ENCODE measurements at places on chromosomes 16 and 17.
A peak's percentile ranks its signal among the peaks of the same experiment; 100 is the strongest.

DNA sequence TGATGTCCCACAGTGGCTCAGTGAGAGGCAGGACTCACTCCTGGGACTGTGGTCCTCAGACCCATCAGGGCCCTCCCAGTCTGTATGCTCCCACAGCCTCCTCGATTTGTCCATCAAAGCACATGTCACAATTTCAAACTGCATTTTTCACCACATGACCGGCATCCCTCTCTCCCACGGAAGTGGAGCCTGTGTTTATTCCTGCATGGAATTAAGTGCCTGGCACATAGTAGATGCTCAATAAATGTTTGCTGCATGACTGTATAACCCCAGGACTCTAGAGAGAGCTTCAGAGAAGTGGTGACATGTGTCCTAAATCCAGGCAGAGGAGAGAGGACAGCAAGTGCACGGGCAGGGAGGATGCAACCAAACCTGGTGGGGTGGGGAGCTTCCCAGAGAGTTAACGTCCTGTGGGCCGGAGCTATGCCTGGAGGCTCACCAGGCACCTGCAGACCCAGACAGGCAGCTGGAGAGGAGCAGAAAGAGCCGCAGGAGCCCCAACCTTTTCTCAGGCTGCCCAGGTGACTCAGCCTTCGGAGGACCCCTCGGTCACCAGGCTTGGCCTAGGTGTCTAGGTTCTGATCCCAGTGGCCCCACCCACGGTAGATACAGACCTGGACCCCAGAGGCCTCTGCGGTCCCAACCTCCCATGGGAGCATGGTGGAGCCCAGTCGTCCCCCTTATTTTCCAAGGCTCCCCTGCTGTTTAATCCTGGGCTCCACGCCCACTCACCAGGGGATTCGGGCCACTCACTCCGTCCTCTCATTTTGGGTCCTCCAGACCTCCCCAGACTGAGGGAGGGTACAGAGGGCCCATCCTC is 5.8 kb downstream of the CDH5 start:
- no peak for DNase-seq

DNA sequence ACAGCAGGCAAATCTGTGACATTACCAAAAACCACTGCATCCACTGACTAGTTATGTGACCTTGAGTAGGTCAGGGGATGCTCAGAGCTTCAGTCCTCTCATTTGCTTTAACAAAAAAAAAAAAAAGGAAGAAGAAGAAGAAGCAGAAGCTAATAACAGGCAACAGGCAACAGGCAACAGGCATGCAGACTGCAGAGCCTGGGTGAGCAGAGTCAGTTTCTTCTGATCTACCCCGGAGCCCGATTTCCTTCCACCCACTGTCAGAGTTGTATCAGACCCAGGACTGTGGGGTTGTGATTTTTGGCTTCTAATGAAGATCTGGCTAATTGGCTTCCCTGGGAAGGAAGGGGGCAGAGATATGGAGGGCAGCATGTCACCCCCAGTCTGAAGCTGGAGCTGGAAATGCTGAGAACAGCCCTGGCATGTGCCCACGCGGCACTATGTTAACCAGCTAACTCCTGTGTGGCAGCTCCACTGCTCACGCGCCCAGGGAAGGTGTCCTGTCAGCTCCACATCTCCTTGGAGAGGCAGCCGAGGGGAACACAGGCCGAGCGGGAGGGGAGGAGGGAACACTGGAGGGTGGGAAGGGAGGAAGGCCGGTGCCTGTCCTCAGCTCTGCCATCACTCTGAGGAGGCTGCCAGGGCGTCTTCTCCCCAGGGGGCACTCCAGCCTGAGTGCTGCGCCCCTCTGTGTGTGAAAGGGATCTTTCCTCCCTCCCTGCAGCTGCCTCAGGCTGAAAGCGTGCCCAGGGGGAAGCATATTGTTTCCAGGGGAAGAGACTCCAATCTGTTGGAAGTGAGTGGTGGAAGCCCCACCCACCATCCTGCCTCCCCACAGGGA is 17.6 kb downstream of the SRCIN1 start:
- DNase-seq, result no peak

DNA sequence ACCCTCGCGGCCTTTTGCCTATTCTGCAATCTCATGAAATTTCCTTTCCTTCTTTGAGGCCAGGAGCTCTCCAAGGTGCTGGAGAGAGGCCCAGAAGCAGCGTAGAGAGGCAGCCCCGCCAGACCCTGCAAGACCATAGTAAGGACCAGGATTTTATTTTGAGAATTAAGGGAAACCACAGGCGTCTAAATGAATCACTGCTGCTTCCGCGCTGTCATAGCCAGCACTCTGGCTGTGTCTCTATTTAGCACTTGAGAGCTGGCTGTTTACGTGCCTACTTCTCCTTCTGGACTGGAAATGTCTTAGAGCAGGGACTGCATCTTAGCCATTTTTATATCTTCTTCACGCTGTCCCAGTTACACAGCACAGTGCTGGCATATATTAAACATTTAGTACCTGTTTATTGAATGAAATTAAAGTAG is 37.6 kb upstream of the PIRT start:
- DNase-seq, result no peak

GRCh38 chr16:64242492-64242891 is 879.4 kb downstream of the CDH11 start:
- DNase-seq, result peak; percentile 57

- no peak for DNase-seq
Measured at GRCh38 chr17:3447625-3448024, 14.0 kb upstream of the OR1E2 start.

GRCh38 chr17:50112694-50113093 is 17.3 kb downstream of the SAMD14 start:
- no peak for DNase-seq

DNA sequence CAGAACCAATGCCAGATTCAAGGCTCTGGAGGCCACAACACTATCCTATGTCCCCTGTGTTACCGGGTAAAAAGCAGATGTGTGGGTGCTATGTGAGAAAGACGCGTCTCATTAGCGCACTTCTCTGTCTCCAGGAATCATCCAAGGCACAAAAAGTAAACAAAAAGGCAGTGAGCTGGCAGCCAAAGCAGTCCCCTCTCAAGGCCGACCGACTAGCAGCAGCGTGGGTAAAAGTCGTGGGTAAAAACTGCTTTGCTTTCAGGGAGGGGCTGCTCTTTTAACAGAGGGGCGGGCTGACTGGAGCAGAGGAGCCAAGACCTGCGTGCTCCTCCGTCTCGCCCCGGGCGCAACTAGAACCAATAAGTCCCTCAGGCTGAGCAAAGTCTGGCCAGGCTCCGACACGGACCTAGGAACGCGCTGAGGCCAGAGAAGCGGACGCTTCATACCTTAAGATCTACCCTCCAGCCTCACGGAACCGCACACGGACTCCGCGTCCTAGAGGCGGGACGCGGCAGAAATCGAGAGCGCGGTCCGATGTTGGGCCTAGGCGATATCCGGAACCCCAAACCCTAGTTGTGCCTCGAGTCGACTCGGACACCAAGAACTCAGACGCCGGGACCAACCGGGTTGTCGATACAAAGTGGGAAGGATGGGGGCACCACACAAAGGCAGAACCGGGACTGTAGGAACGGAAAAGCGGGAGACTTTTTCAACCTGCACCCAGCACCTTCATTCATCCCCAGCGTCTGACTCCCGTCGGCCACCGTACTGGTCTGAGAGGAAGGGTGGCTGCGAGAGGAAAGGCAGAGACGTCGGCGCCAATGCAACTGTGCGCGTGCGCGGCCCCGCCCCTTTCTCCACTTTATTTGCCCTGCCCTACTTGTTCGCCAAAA is at the start of gene INTS2:
TSS of gene INTS2 (minus strand) at position 775 of the 893 bp plus-strand sequence. CDS start 1,338 bp downstream, outside the sequence.
- peak; percentile 20 for DNase-seq

DNA sequence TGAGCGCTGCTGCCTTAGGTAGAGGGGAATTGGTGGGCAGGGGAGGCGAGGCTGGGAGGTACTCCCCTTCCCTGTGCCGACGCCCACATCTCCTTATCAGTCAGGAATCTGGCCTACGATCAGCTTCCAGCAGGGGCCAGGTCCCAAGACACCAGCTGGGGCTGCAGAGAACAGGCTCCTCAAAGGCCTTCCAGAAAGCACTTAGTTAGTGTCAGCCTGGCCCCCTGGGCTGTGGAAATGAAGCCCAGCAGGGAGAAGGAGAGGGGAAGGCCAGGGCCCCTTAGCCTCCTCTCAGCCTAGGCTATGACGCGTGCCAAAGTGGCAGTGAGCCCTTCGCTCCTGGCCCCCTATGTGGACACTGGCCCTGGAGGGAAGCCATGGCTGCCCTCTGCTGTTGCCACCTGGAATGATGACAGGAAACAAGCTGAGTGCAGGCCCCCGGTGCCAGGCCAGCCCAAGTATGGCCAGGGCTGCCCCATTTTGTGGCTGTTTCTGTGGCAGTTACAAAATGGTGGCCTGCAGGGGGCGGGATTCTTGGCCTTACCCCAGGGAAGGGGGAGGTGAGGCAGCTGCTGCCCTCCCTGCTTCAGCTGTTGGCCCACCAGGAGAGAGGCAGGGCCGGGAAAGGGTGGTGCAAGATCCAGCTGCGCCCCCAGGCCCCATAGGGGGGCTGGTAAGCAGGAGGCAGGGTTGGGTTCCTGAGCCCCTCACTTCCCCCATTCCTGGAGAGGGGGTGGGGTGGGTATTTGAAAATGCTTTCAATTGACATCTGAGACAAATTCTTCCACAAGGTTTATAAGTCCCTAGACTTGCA is 11.3 kb downstream of the TBX4 start:
- DNase-seq, result no peak

DNA sequence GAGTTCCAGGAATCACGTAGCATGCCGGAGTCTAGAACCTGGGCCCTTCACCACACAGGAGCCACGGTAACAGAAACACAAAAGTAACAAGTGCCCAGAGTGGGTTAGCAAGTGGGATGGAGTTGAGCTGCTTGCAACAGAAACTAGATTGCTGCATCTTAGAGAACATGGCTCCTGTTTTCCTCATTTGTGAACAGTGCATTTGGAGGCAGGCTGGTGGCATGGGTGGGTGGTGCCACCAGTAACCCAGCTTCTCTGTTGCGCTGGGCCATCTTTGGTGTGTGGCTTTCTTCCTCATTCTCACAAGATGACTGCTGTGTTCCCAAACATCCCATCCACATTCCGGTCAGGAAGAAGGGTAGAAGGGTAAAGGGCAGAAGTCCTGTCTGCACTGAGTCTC is 95.5 kb downstream of the KATNIP start:
- DNase-seq, result no peak

- DNase-seq, result no peak
Measured at GRCh38 chr16:48632137-48632774, 22.3 kb upstream of the N4BP1 start.

GRCh38 chr17:37111329-37111728 is 162.6 kb downstream of the AATF start:
- DNase-seq, result peak; percentile 29

GRCh38 chr16:11076259-11077018 is 132.1 kb downstream of the CLEC16A start:
- DNase-seq, result no peak

- DNase-seq, result no peak
Measured at GRCh38 chr16:4339909-4340308, 11.2 kb downstream of the PAM16 start.

DNA sequence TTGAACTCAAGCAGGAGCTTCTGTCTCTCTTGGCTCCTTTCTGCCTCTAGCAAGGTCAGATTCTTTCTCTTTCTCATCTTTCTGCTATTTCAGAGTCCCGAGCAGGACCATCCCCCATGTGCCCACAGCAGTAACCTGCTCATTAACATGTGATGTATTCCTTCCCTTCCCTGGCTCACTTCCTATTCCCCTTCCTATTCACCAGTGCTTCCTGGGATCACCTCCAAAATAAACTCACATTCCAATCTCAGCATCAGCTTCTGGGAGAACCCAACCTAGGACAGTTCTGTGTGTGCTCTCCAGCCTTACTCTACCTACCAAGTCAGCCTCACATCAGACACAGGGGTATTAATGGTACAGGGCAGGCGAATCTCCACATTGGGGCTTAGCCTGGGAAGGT is 546.4 kb upstream of the SALL1 start:
- DNase-seq, result no peak

DNA sequence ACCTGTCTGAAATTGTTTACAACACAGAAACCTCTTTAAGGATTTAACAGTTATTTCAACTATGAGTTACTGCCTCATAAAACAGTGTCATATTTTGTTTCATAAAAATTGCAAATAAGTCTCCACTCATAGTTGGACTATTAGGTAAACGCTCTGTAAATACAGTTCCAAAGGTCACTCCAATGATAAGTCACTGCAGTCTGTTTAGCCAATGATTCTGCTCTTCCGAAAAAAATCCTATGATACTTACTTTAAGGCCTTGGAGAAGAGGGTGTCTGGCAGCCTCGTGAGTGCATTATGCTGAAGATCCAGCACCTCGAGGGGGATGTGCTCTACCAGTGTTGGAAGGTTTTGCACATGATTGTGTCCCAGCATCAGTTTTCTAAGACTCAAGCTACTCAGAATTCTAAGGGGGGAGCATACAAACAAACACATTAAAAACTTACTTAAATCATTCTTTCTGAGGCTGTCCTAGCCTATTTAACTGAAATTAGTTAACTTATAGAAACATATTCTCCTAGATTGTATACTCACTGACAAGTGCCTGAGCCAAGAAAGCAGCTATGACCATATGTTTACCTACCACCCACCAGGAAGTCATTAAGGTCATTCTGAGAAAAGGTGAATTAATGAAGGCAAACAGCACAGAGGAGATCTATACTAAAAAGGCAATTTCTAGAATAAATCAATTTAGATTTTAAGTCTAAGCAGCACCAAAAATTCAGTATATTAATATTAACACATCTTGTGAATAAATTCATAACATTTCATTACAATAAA is 41.1 kb downstream of the MARVELD3 start:
- DNase-seq, result no peak

DNA sequence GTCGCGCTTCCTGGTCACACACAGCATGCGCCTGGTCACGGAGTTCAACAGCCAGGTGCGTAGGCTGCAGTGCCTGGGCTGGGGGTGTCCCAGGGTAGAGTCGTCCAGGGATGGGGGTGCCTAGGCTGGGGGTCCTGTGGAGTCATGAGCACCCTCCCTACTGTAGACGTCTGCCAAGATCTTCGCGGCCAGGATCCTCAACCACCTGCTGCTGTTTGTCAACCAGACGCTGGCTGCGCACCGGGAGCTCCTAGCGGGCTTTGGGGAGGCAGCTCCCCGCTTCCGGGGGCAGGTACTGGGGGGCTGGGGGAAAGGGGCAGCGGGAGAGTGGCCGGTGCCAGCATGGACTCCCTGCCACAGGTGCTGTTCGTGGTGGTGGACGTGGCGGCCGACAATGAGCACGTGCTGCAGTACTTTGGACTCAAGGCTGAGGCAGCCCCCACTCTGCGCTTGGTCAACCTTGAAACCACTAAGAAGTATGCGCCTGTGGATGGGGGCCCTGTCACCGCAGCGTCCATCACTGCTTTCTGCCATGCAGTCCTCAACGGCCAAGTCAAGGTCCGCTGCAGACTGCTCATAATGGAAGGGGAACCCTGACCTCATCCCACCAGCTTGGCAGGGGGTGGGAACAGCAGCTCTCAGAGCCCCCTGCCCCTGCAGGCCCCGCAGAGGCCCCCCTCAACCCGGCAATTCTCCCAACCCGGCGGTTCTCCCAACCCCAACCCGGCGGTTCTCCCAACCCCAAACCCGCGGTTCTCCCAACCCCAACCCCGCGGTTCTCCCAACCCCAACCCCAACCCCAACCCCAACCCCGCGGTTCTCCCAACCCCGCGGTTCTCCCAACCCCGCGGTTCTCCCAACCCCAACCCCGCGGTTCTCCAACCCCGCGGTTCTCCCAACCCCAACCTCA is 2.4 kb downstream of the PDIA2 start:
- DNase-seq, result no peak

- no peak for DNase-seq
Measured at GRCh38 chr16:55250701-55251100, 73.3 kb upstream of the IRX6 start.

GRCh38 chr16:70453892-70454221 is 538 bp upstream of the FCSK start:
- DNase-seq, result no peak

Data from anterior cingulate cortex (tissue), 58 donors.